Fibroblast of skin of scalp (primary cell): ENCODE measurements at places on chromosomes 2 and 18.

GRCh38 chr2:169815849-169816248 is 8.9 kb downstream of the METTL5 start:
- peak; percentile 87 for DNase-seq

GRCh38 chr2:119431155-119431975 is at the start of gene TMEM37:
TMEM37 (plus strand) TSS chr2:119431854; CDS start chr2:119431904, 50 bp downstream.
- DNase-seq, result peak; percentile 76

DNA sequence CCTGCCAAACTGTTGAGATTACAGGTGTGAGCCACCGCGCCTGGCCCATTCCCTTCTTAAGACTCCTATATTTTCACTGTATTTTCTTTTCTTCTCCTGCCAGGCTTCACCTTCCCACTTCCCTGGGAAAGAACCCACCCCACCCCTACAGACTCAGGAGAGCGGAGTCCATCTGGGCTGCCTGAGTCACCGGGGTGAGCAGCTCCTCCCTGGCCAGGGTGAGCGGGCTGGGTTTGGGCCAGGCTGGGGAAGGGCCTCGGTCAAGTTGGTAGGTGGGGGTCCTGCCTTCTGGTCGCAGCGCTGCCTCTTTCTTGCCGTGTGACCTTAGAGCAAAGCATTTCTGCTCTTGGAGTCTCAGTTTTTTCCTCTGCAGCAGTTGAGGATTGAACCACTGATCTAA is 2.1 kb upstream of the GAREM2 start:
- no peak for DNase-seq

GRCh38 chr2:127829845-127830246 is 18.9 kb upstream of the WDR33 start:
- no peak for DNase-seq

DNA sequence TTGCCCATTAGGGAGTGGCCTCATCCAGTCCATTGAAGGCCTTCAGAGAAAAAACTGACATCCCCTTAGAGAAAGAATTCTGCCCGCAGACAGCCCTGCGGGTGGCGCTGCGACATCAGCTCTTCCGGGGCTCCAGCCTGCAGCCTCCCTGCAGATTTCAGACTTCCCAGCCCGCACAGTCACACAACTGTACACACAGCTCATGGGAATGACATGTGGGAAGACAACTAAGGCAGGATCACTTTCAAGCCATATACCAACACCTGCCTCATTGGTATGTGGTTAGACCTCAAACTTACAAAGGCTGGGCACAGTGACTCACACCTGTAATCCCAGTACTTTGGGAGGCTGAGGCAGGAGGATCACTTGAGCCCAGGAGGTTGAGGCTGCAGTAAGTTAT is 24.8 kb upstream of the TUBB6 start:
- peak; percentile 73 for DNase-seq

- DNase-seq, result no peak
These were observed 4.2 kb upstream of the TWSG1 start for GRCh38 chr18:9330419-9330818.

GRCh38 chr18:48152549-48152948 is 222.1 kb upstream of the SMAD2 start:
- DNase-seq, result no peak

DNA sequence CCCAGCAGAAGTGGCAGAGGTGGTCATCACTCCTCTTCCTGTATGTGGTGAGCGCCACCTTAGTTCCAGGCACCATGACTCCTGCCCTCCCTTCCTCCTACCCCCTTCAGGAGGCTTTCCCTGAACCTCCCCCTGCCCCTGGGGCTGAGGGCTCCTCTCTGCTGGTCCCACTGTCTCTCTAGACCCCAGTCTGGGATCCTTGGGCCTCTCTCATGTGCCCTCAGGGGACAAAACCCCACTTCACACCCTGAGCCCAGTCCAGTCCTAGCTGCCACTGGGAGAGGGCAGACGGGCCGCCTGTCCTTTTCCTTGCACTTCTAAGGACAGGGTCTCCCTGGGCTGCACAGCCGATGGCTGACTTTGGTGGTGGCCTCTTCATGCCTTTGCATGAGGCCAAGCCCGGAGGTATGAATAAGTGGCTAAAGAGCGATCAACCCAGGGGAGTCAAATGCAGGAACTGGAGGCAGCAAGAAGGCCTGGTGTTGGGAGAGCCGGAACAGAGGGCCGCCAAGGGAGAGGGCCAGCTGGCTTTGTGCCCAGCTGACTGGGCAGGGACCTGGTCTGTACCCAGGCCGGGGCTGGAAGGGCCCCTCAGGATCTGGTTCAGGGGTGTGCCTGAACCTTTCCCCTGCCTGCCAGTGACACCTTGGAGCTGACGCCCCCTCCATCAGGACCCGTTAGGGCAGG is 29.5 kb downstream of the GLI2 start:
- DNase-seq, result no peak

GRCh38 chr2:218727502-218728165 is 17.0 kb downstream of the TTLL4 start:
- DNase-seq, result peak; percentile 32

DNA sequence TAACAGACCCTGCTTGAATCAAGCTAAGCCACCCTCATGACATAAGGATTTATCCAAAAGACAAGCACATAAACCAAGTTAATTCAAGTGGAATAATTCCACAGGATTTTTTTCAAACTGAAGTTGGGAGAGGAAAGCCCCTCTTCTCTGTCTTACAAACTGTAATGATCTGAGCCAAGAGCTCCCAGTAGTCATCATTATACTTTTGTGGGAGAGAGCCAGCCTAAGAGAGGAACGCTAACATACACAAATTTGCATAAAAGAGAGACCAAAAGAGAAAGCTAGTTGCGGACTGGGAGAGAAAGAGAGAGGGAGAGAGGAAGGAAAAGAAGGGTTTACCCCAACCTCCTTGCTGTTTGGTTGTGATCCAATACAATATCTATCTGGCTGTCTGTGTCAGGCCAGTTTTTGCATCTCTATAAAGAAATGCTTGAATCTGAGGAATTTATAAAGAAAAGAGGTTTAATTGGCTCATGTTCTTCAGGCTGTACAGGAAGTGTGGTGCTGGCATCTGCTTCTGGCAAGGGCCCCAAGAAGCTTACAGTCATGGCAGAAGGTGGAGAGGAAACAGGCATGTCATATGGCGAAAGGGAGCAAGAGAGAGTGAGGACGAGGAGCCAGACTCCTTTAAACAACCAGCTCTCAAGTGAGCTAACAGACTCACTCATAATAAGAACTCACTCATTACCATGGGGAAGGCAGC is 20.8 kb upstream of the PUM2 start:
- no peak for DNase-seq

- DNase-seq, result no peak
These were observed 173.9 kb downstream of the FHOD3 start for GRCh38 chr18:36471393-36471792.

DNA sequence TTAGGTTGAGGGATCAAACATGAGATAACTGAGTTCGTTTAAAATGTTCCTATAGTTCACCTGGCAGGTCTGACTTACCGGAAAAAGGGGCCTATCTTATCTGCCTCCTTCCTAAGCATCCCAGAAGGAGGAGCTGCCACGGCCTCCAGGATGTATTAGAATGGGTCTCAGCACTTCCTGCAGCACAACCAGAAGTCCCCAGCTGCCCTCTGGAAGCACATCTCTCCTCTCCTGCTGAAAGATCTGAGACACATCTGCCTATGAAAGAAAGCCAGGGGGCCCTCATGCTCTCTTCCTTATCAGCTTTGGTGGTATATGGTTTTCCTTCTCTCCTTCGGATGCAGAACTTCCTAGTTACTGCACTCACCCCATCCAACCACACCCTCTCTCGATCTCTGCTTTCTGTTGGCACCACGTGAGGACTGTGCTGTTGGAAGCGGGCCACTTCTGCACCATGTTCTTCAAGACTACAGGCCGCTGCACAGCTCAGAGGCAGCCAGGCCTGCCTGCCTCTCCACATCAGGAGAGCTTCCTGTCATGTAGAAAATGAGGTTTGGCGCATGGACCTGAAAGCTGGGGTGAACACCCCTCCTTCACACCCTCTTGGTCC is 6.5 kb downstream of the IGFBP5 start:
- no peak for DNase-seq

- peak; percentile 8 for DNase-seq
These were observed 41.9 kb downstream of the TACR1 start for GRCh38 chr2:75157435-75157834.

- no peak for DNase-seq
These were observed 139.6 kb downstream of the SOCS6 start for GRCh38 chr18:70428439-70428838.

- DNase-seq, result peak; percentile 54
These were observed 43.4 kb upstream of the DNAJC10 start for GRCh38 chr2:182672466-182673165.

- no peak for DNase-seq
These were observed 79.0 kb downstream of the CCDC150 start for GRCh38 chr2:196718419-196719109.

DNA sequence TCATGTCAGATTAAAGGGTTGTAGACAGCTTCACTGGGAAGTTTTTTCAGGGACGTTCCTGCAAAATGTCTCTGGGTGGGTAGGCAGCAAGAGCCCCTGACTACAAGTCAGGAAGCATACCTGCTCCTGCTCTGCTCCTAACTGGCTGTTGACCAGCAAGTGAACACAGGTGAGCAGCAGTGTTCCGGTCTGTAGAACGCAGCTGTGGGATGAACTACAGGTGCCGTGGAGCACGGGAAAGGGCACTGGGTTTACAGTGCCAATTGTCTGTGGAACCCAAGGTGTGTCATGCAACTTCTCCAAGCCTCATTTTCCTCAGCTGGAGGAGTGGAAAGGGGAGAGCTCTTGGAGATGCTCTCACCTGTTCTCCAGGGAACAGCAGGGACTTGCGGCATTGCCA is 6.6 kb downstream of the ASB18 start:
- DNase-seq, result no peak

GRCh38 chr2:118710481-118710880 is 137.0 kb downstream of the EN1 start:
- DNase-seq, result no peak

DNA sequence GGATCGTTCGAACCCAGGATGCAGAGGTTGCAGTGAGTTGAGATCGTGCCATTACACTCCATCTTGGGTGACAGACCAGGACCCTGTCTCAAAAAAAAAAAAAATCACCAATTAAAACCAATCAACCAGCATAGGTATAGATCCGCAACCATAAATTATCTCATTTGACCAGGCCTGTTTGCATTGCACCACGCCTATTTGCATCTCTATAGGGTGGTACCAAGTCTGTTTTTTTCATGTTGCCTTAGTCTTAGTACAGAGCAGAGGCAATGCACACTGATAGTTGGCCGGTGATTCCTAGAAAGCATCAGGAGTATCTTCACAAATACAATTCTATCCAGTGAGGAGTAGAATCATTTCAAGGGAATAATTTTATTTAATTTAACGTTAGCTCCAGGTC is 9.3 kb upstream of the NPC1 start:
- no peak for DNase-seq

DNA sequence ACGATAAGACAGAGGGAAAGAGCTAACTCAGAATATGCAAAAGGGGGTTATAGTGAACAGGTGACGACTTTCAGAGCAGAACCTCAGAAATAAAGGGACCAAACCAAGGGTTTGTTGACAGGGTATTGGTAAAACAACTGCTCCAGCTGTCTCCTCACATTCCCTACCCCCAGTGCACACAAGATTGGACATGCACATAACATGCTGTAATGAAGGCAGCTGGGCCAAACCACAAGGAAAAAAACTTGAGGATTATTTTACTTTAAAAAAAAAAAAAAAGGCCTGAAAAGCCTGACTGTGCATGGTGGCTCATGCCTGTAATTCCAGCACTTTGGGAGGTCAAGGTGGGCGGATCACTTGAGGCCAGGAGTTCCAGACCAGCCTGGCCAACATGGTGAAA is 3.5 kb downstream of the RBM43 start:
- peak; percentile 86 for DNase-seq

- DNase-seq, result peak; percentile 20
These were observed 758.0 kb upstream of the ZEB2 start for GRCh38 chr2:145277922-145278321.

DNA sequence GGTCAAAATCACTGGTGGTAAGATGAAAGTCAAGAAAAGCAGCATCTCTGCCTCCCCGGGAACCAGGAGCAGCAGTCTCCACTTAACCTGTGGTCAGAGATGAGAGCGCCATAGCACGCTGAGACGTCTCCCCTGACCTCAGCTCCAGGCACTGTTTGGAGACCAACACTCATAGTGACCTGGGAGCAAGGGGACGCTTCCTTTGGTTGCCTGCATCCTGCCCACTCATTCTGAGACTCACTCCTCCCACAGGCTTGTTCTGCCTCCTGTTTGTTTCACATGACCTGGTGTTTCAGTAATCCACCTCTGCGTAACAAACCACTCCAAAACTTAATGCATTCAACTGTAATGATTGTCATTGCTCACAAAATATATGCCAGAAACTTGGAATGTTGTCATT is 139.3 kb downstream of the ACOXL start:
- DNase-seq, result no peak

- peak; percentile 41 for DNase-seq
These were observed 76.2 kb downstream of the KIAA2012 start for GRCh38 chr2:202149155-202149762.

DNA sequence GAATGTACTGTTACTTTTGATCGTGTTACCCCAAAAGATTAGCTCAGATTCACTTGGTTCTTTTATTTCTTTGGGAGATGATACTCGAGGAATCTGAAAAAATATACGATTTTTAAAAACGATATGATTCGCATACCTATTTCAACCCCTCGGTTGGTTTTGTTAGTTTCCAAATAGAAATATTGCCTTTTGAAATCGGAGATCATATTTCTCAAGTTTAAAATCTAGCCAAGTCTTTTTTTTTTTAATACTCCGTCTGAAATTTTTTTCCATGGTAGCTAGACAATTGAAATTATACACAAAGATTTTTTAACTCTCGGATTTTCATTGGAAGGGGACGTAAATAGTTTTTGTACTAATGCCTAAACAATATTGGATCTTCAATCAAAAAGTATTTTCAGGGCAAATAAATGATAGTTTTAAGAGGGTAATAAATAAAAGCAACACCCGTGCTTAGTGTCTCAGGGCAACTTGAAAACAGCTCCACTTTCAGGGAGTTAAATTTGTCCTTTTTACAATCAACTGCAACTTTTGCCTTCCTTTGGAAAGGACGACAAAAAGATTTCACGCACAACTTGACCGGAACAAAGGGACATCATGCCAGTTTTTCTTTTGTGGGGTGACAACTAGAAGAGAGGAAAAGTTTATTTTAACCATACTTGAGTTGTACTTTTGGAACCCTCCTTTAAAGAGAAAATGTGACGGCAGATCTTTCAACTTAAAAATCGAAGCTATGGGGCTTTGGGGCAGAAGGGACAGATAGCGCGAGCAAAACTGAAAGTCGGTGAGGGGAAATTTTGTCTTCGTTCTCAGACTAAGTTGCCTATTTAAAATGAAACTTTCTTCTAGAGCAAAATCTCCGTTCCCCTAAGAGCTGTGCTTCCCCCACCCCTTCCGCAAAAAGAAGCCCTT is 5.8 kb upstream of the ONECUT2 start:
- DNase-seq, result no peak

GRCh38 chr2:232593982-232594381 is 39.4 kb upstream of the EFHD1 start:
- DNase-seq, result no peak

- no peak for DNase-seq
These were observed 164.3 kb downstream of the BCL2 start for GRCh38 chr18:63155169-63155852.

DNA sequence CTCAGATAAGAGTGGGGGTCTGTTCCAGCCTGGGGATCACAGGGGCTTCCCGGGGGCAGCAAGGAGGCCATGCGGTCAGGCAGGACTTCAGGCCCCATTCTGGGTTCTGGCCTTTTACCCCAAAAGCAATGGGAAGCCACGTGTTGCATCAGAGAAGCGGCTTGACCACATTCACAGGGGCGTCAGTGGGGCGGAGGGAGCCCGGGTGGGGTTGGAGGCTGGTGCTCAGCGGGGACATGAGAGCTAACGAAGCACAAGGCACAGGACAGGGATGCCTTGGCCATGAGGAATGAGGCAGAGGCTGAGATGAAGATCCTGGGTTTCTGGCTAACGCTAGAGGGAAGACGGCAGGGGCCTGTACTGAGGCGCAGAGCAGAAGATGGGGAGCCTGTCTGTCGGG is 6.1 kb downstream of the HJURP start:
- DNase-seq, result no peak
